ENCODE measurements at places on chromosomes 11 and 22. TPM values are rescaled to one million over a fixed set of nuclear protein-coding genes. Genes with fewer than 3 reads are reported as not detected.

Gene TCF20
- total RNA-seq, result 80.5 TPM

- no peak overlapping the region for H3K27ac ChIP-seq
- no peaks in the 10 kb centered on the region for H3K36me3 ChIP-seq
- DNase-seq, result no peak
Measured at GRCh38 chr22:47233316-47234243, 471.1 kb downstream of the TBC1D22A start.

- H3K27me3 ChIP-seq, result no peaks in the 10 kb centered on the region
- H3K4me1 ChIP-seq, result no peaks in the 10 kb centered on the region
- no peak overlapping the region for H3K27ac ChIP-seq
- H3K4me3 ChIP-seq, result no peak overlapping the region
Measured at GRCh38 chr11:29482510-29482909, 534.3 kb downstream of the KCNA4 start.

Gene MS4A1
- 0.70 TPM for total RNA-seq

Gene KCNA4
- total RNA-seq, result not detected

Gene CASP4
- 102 TPM for total RNA-seq

GRCh38 chr11:61969838-61970662 is 2.6 kb upstream of the FTH1 start:
- no peaks in the 10 kb centered on the region for H3K27me3 ChIP-seq
- no peak overlapping the region for H3K4me3 ChIP-seq
- H3K4me1 ChIP-seq, result peaks cover 52% of the 10 kb centered on the region

Gene OR52I1
- not detected for total RNA-seq

GRCh38 chr22:48178536-48178935 is 1416.1 kb downstream of the TBC1D22A start:
- no peak for DNase-seq
- H3K4me3 ChIP-seq, result no peak overlapping the region
- H3K36me3 ChIP-seq, result no peaks in the 10 kb centered on the region

- no peak overlapping the region for H3K4me3 ChIP-seq
- H3K27me3 ChIP-seq, result peaks cover 28% of the 10 kb centered on the region
- DNase-seq, result no peak
- peaks cover 3% of the 10 kb centered on the region for H3K4me1 ChIP-seq
- no peak overlapping the region for H3K27ac ChIP-seq
- no peaks in the 10 kb centered on the region for H3K36me3 ChIP-seq
Measured at GRCh38 chr11:59164028-59164427, 7.9 kb upstream of the DTX4 start.

GRCh38 chr22:41976070-41976901 is 7.0 kb downstream of the SEPTIN3 start:
- peak; percentile 38 for DNase-seq
- H3K27ac ChIP-seq, result no peak overlapping the region
- peaks cover 5% of the 10 kb centered on the region for H3K4me1 ChIP-seq
- peak overlapping the region; percentile 47 for H3K4me3 ChIP-seq
- H3K27me3 ChIP-seq, result peaks cover 56% of the 10 kb centered on the region

Gene EHF
- total RNA-seq, result not detected

GRCh38 chr11:125165111-125165842 is 726 bp downstream of the PKNOX2 start:
- H3K4me1 ChIP-seq, result peaks cover 24% of the 10 kb centered on the region
- no peak overlapping the region for H3K27ac ChIP-seq
- H3K36me3 ChIP-seq, result peaks cover 1% of the 10 kb centered on the region
- DNase-seq, result no peak
- peak overlapping the region; percentile 64 for H3K4me3 ChIP-seq
- peaks cover 74% of the 10 kb centered on the region for H3K27me3 ChIP-seq

- H3K4me1 ChIP-seq, result no peaks in the 10 kb centered on the region
- no peak for DNase-seq
- peaks cover 6% of the 10 kb centered on the region for H3K27me3 ChIP-seq
- H3K27ac ChIP-seq, result no peak overlapping the region
- no peak overlapping the region for H3K4me3 ChIP-seq
- no peaks in the 10 kb centered on the region for H3K36me3 ChIP-seq
Measured at GRCh38 chr11:75760710-75761493, 7.7 kb upstream of the DGAT2 start.

DNA sequence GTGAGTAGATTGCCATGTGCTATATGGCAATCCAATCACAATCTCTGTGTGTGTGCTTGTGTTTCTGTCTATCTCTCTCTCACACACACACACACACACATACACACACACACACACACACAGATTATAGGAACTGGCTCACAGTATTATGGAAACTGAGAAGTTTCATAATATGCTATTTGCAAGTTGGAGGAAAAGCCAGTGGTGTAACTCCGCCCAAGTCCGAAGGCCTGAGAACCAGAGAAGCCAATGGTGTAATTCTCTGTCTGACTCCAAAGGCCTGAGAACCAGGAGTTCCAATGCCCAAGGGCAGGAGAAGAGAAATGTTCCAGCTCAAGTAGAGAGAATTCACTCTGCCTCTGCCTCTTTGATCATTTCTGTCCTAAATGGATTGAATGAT is 37.2 kb downstream of the GLYATL2 start:
- H3K27ac ChIP-seq, result no peak overlapping the region
- no peaks in the 10 kb centered on the region for H3K36me3 ChIP-seq
- DNase-seq, result no peak
- peaks cover 3% of the 10 kb centered on the region for H3K27me3 ChIP-seq

- no peaks in the 10 kb centered on the region for H3K27me3 ChIP-seq
- no peak overlapping the region for H3K27ac ChIP-seq
- no peak overlapping the region for H3K4me3 ChIP-seq
- H3K4me1 ChIP-seq, result no peaks in the 10 kb centered on the region
Measured at GRCh38 chr11:97965849-97966646, 1054.7 kb upstream of the CNTN5 start.

Gene ASRGL1
- total RNA-seq, result 11.5 TPM

DNA sequence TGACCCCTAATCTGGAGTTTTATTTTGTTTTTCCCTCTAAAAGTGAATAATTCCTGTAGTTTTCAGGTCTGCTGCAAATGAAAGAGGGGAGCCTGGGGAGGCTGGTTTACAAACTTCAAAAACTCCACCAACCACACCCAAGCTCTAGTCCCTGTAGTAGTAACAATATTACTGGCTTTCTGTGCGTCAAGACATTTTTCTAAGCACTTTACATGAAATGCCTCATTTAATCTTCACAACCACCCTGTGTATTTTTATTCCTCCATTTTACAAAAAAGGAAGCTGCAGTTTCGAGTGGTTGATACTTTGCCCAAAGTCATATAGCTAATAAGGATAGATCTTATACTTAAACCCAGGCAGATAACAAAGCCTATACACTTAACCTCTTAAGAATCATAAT is 23.5 kb downstream of the CTNND1 start:
- H3K4me1 ChIP-seq, result peaks cover 33% of the 10 kb centered on the region
- no peak overlapping the region for H3K27ac ChIP-seq
- peaks cover 13% of the 10 kb centered on the region for H3K36me3 ChIP-seq
- H3K4me3 ChIP-seq, result no peak overlapping the region

Measured in activated CD8-positive, alpha-beta T cell treated with anti-CD3 and anti-CD28 coated beads, Interleukin-2, amount 10 ng/mL, durations not matched to agents 7 days and 5 days (primary cell).